ENCODE measurements at places on chromosomes 5 and 9.

GRCh38 chr9:18056993-18057369 is 417.0 kb upstream of the ADAMTSL1 start:
- no peak for DNase-seq

DNA sequence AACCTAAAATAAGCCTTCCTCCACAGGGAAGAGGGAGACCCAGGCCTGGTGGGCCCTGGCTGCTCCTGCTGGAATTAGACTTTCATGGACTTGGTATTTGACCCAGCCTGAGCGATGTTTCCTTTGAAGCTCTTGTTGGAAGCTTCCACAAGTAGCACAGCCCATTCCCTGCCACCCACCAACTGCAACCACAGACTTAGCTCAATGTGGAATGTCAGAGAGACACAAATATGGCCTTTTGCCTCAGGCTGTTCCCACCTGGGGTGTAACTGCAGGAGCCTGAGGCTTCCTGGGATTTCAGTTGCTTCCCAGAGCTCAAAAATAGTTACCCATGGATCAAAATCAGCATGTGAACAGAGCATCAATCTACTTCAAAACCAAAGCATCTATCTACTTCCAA is 70.3 kb upstream of the LHFPL2 start:
- DNase-seq = no peak

- DNase-seq = no peak
These were observed 112.5 kb upstream of the IER5L start for GRCh38 chr9:129290606-129291005.

- DNase-seq = no peak
These were observed 5.6 kb downstream of the ADGRD2 start for GRCh38 chr9:124455820-124456219.

DNA sequence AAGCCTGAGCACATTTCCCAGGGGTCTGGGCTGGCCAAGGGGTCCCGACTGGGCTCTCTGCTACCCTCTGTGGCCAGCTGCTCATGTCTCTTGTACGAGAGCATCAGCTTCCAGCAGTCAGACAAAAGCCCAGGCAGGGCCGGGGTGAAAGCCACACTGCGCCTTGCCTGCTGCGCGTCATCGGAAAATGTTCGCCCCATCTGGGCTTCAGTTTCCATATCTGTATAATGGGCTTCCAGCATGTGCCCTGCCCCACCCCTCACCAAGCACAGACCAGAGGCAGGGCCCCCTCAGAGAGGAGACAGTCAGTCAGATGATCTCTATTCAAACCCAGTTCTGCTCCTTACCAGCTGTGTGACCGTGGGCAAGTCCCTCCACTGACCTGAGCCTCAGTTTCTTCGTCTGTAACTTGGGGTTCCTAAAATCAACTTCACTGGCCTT is 8.0 kb upstream of the GRHPR start:
- DNase-seq = no peak

DNA sequence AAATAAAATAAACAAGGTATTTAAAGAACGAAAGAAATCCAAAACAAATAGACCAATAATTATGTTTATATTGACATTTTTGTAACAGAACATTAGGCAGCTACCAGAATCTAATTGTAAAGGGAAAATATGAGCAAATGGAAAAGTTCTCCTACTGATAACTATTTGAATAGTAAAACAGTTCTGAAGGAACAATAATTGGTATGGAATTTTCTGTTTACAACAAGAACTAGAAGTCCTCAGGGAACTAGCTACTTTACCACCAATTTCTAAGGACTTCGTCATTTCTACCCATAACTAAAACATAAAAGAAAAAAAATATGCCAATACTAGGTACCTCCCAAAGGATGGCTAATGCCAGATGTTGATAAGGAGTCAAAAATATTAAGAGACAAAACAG is 58.5 kb downstream of the AP3B1 start:
- no peak for DNase-seq

DNA sequence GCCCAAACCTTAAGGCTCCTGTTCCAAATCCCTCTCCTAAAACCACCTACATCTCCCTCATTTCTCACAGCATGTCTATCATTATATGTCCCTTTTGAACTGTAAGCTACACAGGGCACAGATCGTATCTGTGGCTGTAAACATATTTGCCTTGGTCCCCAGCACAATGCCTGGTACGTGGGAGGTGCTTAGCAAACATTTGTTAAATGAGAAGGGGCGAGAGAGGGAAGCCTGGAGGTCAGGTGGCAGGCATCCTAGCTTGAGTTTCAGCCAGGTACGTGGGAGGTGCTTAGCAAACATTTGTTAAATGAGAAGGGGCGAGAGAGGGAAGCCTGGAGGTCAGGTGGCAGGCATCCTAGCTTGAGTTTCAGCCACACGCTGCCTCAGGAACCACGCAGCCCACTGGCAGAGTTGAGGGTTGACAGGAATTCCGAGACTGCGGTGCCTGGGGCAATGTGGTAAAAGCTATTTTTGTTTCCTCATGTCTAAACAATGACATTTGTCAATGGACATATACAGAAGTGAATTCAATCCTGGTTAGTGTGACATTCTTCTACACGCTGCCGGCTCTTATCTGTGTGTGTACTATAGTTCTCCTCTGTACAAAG is 113.6 kb downstream of the EFNA5 start:
- DNase-seq = no peak
